Right atrium auricular region (tissue), 2 donors: ENCODE measurements at places on chromosomes 6 and 20. TPM values are rescaled to one million over a fixed set of nuclear protein-coding genes. Genes with fewer than 3 reads are reported as not detected.

The CLPSL1 gene
- total RNA-seq = not detected

The CLVS2 gene
- not detected for total RNA-seq

The TLDC2 gene
- total RNA-seq = 0.30 TPM

The STMND1 gene
- total RNA-seq = not detected

The CCN2 gene
- 203 TPM for total RNA-seq

The ENPP3 gene
- total RNA-seq = 0.16 TPM

The LIN28B gene
- not detected for total RNA-seq

The HNF4A gene
- not detected for total RNA-seq

The WFDC12 gene
- total RNA-seq = not detected

The ULBP2 gene
- total RNA-seq = 0.82 TPM

The APCDD1L gene
- total RNA-seq = 1.5 TPM

The PRDM13 gene
- not detected for total RNA-seq

DNA sequence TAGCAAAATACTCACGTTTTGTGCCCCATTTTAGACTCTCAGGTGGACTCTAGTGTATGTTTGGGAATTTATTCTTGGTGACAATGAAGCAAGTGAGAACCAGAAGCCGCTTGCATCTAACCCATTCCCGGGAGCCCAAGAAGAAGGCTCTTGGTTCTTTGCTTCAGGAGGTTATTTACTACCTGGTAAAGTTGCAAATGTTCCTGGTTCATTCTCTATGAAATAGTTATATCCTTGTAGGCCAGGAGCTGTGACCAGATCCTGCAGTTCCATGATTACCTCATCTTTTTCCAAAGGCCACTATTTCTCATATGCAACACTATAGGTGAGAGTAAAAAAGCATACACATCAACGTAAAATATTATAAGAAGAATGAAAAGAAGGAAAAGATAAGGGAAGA, 60.9 kb upstream of the FABP7 start:
- H3K36me3 ChIP-seq = no peaks in the 10 kb centered on the region
- no peaks in the 10 kb centered on the region for H3K4me1 ChIP-seq
- H3K27me3 ChIP-seq = no peaks in the 10 kb centered on the region
- H3K27ac ChIP-seq = no peak overlapping the region

- H3K27ac ChIP-seq = peak within 1 kb of the TSS; percentile 95
- peak within 1 kb of the TSS; percentile 100 for H3K4me3 ChIP-seq
- H3K27me3 ChIP-seq = no peaks in the 10 kb centered on the region
- DNase-seq = peak; percentile 94
- H3K4me1 ChIP-seq = peaks cover 47% of the 10 kb centered on the region
- no peaks in the 10 kb centered on the region for H3K36me3 ChIP-seq
Measured at GRCh38 chr20:37527638-37528445, at the start of gene BLCAP. Gene BLCAP, minus strand, starts transcription at chr20:37527876. Its CDS starts 8,702 bp downstream, at chr20:37519174.

GRCh38 chr6:146770275-146770964, 171.6 kb downstream of the ADGB start:
- no peaks in the 10 kb centered on the region for H3K36me3 ChIP-seq
- H3K27ac ChIP-seq = peak overlapping the region; percentile 74
- H3K4me1 ChIP-seq = no peaks in the 10 kb centered on the region

DNA sequence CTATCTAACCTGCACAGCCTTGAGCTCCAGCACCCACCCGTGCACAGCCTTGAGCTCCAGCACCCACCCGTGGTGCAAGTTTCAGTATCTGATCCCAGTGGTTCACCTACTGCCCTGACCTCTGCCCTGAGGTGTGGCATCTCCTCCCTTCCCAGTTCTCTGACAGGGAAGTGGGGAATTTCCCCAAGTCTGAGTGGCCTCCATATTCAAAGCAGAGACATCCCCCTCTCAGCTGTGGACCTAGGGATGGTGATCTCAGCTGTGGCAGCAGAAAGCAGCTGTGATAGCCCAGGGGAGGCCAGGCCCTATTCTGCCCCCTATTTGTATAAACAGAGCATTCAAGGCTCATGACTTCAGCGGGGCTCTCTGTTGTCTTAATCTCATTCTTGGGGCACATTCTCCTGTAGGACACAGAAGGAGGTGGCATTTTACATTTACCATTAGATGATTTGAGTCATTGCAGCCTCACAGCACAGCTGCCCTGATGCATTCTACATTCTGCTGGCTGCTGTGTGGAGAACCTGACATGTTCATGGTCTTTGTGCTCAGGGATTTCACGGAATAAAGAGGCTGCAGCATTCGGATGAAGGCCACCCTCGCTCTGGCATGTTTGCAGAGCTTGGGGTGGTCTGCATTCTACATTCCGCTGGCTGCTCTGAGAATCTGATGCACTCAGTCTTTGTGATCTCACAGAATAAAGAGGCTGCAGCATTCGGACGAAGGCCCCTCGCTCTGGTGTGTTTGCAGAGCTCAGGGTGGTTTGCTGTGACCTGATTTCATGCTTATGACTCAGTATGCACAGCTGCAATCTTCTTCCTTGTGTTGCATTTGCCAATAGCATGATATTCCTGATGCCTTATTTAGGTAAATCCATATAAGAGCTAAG, 16.9 kb downstream of the GPR31 start:
- H3K4me3 ChIP-seq = no peak overlapping the region
- no peaks in the 10 kb centered on the region for H3K4me1 ChIP-seq
- H3K27ac ChIP-seq = no peak overlapping the region
- no peaks in the 10 kb centered on the region for H3K36me3 ChIP-seq

DNA sequence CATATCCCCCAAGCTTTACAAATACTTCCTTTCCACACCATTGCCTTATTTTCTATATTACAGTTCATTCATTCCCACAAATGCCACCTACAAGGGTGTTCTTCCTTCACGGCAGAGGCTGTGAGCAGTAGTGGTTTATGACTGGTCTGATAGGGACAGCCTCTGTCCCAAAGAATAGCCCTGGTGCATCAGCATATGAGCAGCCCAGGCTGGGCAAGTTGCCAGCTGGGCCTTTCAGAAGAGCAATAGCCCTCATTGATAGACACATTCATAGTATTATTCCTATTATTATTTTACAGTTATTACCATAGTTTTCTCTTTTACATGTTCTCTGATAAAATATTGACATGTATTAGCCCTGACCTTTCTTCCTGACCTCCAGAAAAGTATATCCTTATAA, 149.9 kb downstream of the MMS22L start:
- H3K36me3 ChIP-seq = no peaks in the 10 kb centered on the region
- H3K4me3 ChIP-seq = no peak overlapping the region
- H3K27me3 ChIP-seq = no peaks in the 10 kb centered on the region

- DNase-seq = no peak
- no peaks in the 10 kb centered on the region for H3K27me3 ChIP-seq
- no peaks in the 10 kb centered on the region for H3K4me1 ChIP-seq
- no peak overlapping the region for H3K27ac ChIP-seq
Measured at GRCh38 chr6:5234874-5235273, 25.9 kb downstream of the LYRM4 start.

DNA sequence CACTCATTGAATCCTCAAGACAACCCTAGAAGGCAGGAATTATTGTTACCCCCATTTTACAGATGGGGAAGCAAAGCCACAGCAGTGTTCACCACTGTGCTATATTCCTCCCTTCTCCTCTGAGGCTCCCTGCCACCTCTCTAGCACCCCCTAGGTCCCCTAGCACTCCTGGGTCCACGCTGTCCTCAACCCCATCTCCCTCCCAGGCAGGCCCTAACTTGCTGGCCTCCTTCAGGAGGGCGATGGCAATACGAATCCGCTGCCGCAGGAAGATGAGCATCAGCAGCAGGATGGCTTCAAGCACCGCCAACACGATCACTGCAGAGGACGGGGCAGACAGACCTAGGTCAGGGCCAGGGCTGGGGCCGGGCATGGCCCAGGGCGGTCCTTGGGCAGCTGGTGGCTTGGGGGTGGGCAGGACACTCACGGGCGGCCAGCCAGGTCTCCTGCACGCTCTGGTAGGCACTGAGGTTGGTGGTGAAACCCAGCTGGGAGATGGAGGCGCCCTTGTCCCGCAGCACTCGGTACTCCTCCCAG, 7.8 kb upstream of the NEU1 start:
- H3K4me3 ChIP-seq = no peak overlapping the region
- H3K36me3 ChIP-seq = no peaks in the 10 kb centered on the region
- no peak for DNase-seq
- no peaks in the 10 kb centered on the region for H3K27me3 ChIP-seq
- no peak overlapping the region for H3K27ac ChIP-seq

GRCh38 chr20:59800309-59800708, 133.1 kb downstream of the SYCP2 start:
- H3K4me3 ChIP-seq = no peak overlapping the region
- H3K27ac ChIP-seq = no peak overlapping the region
- no peaks in the 10 kb centered on the region for H3K36me3 ChIP-seq
- DNase-seq = no peak
- H3K27me3 ChIP-seq = no peaks in the 10 kb centered on the region
- no peaks in the 10 kb centered on the region for H3K4me1 ChIP-seq

GRCh38 chr20:32582659-32583580, 2.2 kb downstream of the NOL4L start:
- H3K27me3 ChIP-seq = no peaks in the 10 kb centered on the region
- H3K27ac ChIP-seq = peak overlapping the region; percentile 70
- DNase-seq = no peak
- H3K4me1 ChIP-seq = peaks cover 17% of the 10 kb centered on the region
- no peaks in the 10 kb centered on the region for H3K36me3 ChIP-seq

GRCh38 chr20:40680161-40680959, 8.7 kb downstream of the MAFB start:
- no peaks in the 10 kb centered on the region for H3K4me1 ChIP-seq
- no peak for DNase-seq
- no peak overlapping the region for H3K4me3 ChIP-seq
- H3K36me3 ChIP-seq = no peaks in the 10 kb centered on the region
- H3K27ac ChIP-seq = no peak overlapping the region
- no peaks in the 10 kb centered on the region for H3K27me3 ChIP-seq

DNA sequence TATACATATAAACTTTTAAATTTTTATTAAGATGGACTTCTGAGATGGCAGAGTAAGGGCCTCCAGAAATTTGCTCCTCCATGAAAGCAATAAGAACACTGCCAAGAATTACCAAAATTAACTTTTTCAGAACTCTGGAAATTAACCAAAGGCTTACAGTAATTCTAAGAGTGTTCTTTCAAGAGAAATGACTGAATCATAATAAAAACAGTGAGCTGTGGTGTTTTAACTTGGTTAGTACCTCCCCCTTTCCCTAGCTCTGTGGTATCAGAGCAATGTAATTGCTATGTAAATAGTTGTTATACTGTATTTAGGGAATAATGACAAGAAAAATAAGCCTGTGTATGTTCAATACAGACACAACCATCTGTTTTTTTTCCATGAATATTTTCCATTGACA, 19.0 kb downstream of the HECA start:
- H3K4me1 ChIP-seq = peaks cover 64% of the 10 kb centered on the region
- no peak overlapping the region for H3K4me3 ChIP-seq

DNA sequence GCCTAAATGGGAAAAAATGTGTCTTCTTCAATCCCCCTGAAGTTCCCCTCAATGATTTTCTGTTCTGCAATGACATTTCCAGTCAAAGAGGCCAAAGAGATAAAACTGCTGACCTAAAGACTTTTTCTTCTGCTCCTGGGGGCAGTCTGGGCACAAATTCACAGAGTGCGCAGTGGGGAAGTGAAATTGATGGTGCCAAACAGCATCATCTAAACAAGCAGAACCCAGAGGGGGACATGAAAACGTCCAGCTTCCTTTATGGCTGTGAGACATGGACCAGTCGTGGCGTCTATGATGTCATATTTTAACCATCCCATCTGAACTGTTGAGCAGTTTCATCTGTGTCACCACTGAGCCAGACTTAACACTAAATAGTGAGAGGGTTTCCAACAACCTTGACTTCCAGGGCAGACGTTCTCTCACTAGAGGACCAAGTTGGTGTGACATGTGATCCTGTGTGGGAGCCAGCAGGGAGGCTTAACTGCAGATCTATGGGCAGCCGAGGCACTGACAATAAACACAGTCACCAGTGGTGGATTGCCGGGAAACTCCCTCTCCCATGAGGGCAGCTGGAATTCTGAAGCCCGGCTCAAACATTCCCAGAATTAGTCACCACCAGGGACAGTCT, 12.4 kb downstream of the SCML4 start:
- no peaks in the 10 kb centered on the region for H3K4me1 ChIP-seq
- H3K27me3 ChIP-seq = no peaks in the 10 kb centered on the region
- no peak overlapping the region for H3K27ac ChIP-seq
- H3K36me3 ChIP-seq = no peaks in the 10 kb centered on the region
- H3K4me3 ChIP-seq = no peak overlapping the region
- DNase-seq = peak; percentile 32

- H3K27ac ChIP-seq = no peak overlapping the region
- DNase-seq = no peak
- no peaks in the 10 kb centered on the region for H3K36me3 ChIP-seq
- H3K4me3 ChIP-seq = no peak overlapping the region
- H3K4me1 ChIP-seq = no peaks in the 10 kb centered on the region
- no peaks in the 10 kb centered on the region for H3K27me3 ChIP-seq
Measured at GRCh38 chr6:66396549-66396948, 689.5 kb upstream of the EYS start.

GRCh38 chr6:67880939-67881705, 754.0 kb upstream of the ADGRB3 start:
- H3K27ac ChIP-seq = no peak overlapping the region
- no peak overlapping the region for H3K4me3 ChIP-seq
- no peaks in the 10 kb centered on the region for H3K4me1 ChIP-seq
- DNase-seq = no peak
- no peaks in the 10 kb centered on the region for H3K27me3 ChIP-seq

GRCh38 chr6:111602481-111603011, 3.1 kb downstream of the TRAF3IP2 start:
- no peak for DNase-seq
- H3K4me1 ChIP-seq = peaks cover 80% of the 10 kb centered on the region
- H3K27me3 ChIP-seq = no peaks in the 10 kb centered on the region
- no peaks in the 10 kb centered on the region for H3K36me3 ChIP-seq

DNA sequence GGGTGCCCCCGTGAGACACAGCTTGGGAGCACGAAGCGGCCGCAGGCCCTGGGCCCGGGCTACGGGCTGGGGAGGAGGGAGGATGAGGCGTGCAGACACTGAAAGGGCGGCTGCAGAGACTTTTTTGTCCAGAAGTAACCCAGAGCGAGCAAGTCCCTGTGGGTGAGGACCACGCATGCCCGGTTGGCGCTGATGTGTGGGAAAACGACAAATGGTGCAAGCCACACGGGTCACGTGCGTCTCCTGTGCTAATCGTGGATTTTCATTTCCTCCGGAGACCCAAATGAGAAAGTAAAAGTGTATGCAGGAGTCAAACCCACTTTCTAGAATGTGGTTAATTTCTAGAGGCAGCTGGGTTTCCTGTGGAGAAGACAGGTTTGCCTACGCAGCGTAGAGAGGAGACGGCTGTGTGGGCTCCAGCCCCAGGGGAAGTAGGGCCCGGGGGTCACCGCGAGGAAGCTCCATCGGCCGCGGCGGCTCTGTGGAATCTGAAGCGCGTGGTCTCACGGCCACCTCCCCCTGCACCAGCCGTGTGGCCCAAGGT, 19.0 kb downstream of the DLL1 start:
- H3K36me3 ChIP-seq = no peaks in the 10 kb centered on the region
- H3K4me1 ChIP-seq = peaks cover 25% of the 10 kb centered on the region
- H3K27ac ChIP-seq = no peak overlapping the region
- H3K27me3 ChIP-seq = no peaks in the 10 kb centered on the region
- DNase-seq = peak; percentile 69
- H3K4me3 ChIP-seq = peak overlapping the region; percentile 24

GRCh38 chr6:37242429-37243052, 15.0 kb upstream of the TBC1D22B start:
- H3K36me3 ChIP-seq = no peaks in the 10 kb centered on the region
- H3K27ac ChIP-seq = peak overlapping the region; percentile 85
- H3K27me3 ChIP-seq = no peaks in the 10 kb centered on the region
- H3K4me1 ChIP-seq = no peaks in the 10 kb centered on the region
- H3K4me3 ChIP-seq = no peak overlapping the region
